ENCODE measurements at places on chromosomes 7 and 10.
A peak's percentile ranks its signal among the peaks of the same experiment; 100 is the strongest.

DNA sequence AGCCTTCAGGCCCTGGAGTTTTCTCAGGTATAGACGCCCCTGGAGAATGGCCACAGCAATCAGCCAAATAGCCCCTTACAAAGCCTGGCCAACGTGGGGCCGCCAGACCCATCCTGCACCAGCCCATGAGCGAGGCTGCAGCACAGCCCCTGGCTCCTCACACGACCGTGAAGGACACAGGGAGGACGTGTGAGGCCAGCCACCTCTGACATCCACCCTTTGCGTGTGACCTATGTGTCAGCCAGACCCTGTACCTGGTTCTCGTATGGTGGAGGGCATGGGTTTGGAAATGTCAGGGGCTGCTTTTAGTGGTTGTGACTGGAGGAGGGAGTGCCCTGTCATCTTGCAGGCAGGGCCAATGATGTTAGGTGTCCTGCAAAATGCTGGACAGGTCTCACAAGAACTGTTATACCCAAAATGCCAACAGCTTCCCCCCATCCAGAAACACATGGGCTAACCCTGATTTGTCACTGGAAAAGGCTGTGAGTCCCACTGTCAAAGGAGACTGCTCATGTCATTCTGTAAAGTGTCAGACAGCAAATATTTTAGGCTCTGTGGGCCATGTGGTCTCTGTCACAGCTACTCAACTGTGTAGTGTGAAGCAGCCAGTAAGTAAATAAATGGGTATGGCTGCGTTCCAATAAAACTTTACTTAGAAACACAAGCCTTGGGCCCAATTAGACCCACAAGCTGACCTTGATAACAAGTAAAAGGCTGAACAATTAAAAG lies 30.0 kb downstream of the NOD1 start:
- no peak for DNase-seq

DNA sequence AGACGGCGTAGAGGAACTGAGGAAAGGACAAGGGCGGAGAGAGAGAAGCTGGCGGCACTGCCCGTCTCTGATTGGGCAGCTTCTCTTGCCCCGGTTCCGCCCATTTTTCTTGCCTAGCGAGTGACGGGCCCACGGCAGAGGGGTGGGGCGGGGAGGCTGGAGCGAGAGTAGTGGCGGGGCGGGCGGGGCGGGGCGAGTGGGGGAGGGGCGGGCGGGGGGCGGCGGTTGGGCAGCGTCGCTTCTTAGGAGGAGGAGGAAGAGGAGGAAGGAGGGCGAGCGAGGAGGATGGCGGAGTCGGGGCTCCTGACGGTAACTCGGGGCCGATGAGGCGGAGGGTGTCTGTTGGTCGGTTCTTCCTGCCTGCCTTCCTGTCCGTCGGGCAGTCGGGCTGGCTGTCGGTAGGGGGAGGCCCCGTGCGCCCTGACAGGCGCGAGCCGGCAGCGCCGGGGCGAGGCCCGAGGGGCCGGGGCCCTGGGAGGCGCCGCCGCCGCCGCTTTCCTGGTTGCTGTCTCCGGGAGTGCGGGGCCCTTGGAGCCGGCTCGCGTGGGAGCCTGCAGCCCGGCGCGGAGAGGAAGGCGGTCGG lies at the start of gene SHOC2:
Gene SHOC2 (plus strand): TSS at position 256 of the 583 bp plus-strand sequence. CDS start 44,755 bp downstream, outside the sequence.
- DNase-seq, result peak; percentile 92

- DNase-seq, result no peak
Measured at GRCh38 chr7:4241304-4241612, 440.8 kb upstream of the FOXK1 start.

DNA sequence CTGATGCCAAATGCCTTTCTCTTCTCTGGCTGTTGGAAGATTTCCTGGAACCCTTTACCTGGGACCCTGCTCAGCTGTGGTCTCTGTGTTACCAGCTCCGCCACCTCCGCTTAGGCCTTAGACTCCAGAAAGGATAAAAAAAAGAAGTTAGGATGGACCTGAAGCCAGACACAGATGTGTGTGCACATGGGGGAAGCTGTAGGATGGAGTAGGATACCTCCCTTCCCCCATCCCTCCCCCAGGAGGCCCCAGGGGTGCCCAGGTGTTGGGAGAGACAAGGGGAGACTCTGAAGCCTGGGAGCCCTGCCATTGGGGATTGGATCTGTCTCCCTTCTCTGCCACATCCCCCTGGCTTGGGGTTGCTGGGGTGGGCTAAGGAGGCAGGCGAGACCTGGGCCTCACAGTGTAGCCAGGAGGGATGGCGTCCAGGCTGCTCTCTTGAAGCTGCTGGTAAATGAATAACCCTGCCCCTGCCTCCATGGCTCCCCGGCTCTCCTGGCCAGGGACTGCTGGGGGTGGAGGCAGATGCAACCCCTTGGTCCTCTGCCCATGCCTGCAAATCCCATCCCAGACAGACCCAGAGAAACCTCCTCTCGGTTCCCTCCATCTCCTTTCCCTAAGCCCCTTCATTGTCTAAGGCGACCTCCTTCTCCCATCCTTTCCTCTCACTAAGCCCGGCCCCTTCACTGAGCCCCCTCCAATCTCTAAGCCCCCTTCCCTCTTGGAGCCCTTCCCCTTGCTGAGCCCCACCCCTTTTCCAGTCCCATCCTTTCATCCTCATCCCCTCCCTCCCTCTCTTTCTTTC lies 8.0 kb downstream of the CLDN3 start:
- no peak for DNase-seq

DNA sequence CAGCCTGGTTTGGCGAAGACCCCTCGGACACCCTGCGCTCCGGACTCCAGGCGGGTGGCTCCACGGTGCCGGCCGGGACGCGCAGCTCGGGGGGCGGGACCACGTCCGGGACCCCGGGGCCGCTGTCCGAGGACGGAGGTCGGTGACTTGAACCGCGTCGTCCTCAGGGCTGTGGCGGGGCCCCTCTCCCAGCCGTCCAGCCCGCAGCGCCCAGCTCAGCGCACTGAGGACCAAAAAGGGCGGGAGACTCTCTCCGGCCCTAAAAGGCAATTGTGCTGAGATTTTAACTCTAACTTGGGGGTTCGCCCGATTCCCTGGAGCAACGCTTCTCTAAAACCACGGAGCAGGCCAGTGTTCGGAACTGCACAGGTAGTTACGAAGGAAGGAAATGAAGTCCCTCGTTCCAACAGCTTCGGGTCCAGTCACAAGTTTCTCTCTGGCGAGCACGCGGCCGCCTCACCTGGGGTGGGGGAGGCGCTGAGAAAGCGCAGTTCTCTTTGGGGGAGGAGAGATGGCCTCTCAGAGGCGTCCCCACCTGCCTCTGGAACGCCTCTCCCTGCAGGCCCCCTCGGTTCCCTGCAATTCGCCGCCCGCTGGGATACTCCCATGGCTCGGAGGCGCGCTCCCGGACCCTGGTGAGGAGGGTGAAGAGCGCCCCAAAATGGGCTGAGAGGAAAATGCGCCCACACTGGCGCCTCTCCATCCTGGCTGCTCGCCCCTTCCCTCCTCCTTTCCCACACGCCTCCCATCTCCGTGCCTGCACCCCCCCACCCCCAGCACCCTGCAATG lies 352.7 kb downstream of the DNAJB6 start:
- DNase-seq, result no peak

GRCh38 chr7:90923541-90923997 lies 327.4 kb downstream of the CDK14 start:
- no peak for DNase-seq

GRCh38 chr10:43202224-43202656 lies 64.0 kb downstream of the CSGALNACT2 start:
- DNase-seq, result no peak

DNA sequence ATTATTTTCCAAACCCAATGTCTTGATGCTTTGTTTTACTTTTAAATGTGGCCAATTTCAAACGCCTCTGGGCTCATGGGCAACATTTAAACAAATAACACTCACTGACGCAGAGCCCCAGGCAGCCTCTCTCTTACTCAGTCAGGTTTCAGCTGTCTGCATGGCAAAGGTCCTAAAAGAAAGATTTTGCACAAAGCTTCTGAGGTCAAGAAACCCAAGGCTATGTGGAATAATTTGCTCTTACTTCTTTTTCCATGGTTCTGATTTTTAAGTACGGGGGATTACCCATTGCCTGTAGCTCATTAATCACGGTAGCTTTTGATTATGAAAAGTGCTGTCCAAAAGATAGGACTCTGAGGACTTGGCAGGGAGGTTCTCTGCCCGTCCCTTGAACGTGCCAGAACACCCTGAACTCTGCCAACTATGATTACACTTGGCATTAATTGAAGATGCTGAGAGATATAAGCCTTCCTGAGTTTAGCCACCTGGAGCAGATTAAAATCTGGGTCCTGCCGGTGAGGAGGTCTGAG lies 14.1 kb upstream of the MSRB2 start:
- DNase-seq, result no peak

- DNase-seq, result no peak
Measured at GRCh38 chr10:32263300-32263699, 83.7 kb downstream of the EPC1 start.

DNA sequence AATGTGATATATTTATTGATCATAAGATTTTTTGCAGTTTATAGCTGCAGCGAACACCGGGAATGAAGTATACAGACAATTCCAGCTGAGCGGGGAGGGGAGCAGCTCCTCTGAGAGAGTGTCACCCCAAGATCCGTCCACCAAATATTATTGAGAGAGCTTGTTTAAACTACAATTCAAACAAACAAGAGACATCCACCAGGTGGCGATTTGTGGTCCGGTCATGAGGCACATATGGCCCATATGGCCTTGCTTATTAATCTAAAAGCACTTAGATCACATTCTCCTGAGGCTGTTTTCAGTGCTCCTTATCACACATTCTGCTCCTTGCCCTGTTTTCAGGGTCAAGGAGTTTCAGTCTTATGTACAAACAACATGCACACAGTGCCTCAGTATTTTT lies 83.1 kb downstream of the THSD7A start:
- DNase-seq, result no peak

DNA sequence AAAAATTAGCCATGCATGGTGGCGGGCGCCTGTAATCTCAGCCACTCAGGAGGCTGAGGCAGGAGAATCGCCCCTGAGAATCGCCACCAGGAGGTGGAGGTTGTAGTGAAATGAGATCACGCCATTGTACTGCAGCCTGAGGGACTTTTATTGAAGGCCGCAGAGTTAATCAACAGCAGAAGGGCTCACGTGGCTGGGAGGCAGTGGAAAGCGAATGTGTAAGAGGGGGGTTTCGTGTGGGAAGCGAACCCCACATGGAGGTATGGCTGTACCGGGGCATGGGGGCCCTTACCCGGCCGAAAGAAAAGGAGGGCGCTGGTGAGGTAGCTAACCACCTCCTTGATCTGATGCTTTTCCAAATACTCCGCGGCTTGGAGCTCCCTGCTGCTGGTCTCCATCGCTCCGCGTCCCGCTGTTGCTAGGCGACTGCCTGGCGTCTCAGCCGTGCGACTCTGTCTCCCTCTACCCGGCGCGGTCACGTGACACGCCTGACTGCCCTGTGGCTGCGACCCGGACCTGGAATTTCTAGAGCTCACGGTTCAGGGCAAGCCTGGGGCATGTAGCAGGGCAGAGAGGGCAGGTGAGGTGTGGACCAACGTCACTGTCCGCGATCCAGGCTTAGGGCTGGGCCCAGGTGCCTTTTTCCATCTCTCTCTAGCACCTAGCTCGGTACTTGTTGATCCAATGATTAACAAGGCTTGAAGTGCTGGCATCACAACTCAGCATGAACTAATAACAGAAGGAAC lies at the start of gene EFCAB10:
Gene EFCAB10 (minus strand): TSS at position 428 of the 746 bp plus-strand sequence. CDS start 30 bp downstream, at position 398.
- DNase-seq, result peak; percentile 4

DNA sequence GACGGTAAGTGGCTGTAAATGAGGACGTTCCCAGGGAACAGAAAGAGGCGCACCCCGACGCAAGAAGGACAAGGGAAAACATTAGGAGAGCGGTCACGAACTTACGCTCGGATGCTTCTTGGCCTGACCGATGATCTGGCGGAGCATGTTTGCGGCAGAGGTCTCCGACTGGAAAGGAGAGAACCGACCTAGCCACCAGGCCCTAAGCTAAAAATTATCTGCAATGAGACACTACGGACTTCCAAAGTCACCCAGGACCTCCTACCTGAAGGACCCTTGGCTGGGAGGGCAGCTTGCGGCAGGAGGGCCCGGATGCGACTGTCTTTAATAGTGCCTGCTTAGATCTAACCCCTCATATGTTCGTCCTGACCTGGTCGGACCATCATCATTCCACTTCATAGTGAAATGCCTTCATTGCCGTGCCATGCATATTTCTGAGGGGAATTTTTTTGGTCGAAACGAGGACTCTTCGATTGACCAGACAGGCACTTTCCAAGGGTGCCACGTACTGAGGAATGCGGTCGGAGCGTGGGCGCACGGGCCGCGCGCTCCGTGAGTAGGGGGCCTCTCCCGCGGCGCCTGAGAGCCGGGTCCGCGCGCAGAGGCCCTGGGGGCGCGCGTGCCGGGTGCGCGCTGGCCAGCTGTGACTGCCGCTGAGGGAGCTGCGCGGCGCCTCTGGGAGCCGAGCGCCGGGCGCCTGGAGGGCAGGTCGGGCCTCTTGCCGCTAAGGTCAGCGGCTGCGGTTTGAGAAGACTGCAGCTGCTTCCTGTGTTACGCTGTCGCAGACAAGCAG lies 33.6 kb upstream of the PHF14 start:
- peak; percentile 84 for DNase-seq

DNA sequence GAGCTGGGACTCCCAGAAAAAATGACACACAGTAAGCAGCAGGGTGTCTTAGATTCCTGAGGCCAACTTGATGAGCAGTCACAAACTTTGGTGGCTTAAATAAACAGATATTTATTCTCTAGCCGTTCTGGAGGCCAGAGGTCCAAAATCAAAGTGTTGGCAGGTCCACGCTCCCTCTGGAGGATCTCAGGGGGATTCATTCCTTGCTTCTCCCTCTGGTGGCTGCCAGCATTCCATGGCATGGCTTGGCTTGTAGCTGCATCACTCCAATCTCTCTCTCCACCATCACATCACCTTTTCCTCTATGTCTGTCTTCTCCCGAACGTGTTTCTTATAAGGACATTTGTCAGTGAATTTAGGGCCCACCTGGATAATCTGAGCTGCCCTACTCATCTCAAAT lies 98.4 kb downstream of the OSBPL3 start:
- no peak for DNase-seq

- no peak for DNase-seq
Measured at GRCh38 chr7:22672846-22673680, 53.9 kb upstream of the IL6 start.

GRCh38 chr10:48199580-48200377 lies 74.7 kb downstream of the FRMPD2 start:
- no peak for DNase-seq

- DNase-seq, result no peak
Measured at GRCh38 chr7:40717242-40717641, 582.4 kb downstream of the SUGCT start.

GRCh38 chr7:42452356-42452755 lies 215.3 kb upstream of the GLI3 start:
- no peak for DNase-seq

GRCh38 chr10:129140921-129141885 lies 325.8 kb upstream of the MGMT start:
- DNase-seq, result no peak

DNA sequence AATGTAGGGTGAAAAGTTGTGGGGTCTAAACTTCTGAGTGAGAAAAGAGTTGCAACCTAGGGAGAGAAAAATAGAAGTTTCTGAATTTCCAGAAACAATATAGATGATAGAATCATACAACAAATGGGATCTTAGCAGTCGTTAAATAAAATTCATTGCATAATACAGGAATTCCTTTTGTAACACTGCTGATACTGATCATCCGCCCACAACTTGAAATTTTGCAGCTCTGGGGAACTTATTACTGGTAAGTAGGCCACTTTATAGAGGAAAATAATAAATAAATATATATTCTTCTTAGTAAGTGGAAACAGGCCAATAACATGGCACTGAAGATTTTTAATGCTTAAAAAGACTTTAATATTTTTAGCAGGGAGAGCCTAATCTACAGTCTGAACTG lies 81.9 kb upstream of the SMIM30 start:
- no peak for DNase-seq

GRCh38 chr7:155190688-155191087 lies 107.0 kb upstream of the INSIG1 start:
- DNase-seq, result peak; percentile 48

GRCh38 chr7:111558991-111559390 lies 3.3 kb downstream of the IMMP2L start:
- DNase-seq, result no peak

GRCh38 chr7:47818796-47819606 lies 129.3 kb downstream of the PKD1L1 start:
- no peak for DNase-seq

All from activated T-helper 1 cell treated with anti-CD3 and anti-CD28 coated beads, Interleukin-2, amount 50 U/mL, for 16 hours (primary cell).